ENCODE measurements at places on chromosomes 5 and 9. TPM values are rescaled to one million over a fixed set of nuclear protein-coding genes. Genes with fewer than 3 reads are reported as not detected.

SLC46A2 gene
- total RNA-seq: not detected

ADGRD2 gene
- total RNA-seq: not detected

ANKRD18A gene
- 24.2 TPM for total RNA-seq

DNA sequence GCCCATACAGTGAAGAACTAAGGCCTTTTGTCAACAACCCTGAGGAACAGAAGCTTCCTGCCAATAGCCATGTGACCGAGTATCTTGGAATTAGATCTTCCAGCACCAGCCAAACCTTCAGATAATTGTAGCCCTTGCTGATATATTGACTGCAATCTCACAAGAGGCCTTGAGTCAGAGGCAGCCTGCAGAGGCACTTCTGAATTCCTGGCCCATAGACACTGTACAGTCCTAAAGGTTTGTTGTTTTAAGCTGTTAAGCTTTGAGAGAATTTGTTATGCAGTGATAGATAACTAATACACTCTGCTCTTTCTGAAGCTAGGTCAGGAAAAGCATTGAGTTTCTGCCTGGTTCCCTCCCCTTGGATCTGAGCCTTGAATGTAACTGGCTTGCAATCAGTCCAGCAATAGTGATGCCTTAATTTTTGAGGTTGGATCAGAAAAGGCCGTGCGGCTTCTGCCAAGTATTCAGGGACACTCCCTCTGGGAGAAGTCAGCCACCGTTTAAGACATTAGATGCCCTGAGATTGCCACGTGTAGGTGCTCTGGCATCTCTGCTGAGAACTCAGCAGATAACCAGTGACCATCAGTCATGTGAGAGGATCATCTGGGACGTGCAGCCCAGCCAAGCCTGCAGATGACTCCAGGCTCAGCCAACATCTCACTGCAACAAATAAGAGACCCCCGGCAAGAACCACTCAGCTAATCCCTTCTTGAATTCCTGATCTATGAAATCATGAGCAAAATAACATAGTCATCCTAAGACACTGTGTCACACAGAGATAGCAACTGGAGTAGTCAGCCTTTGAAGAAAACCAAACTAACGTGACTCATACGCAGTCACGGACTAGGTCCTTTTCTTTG lies 126.8 kb upstream of the STC2 start:
- peak; percentile 95 for DNase-seq

GRCh38 chr9:30504502-30504905 lies 1879.9 kb upstream of the ACO1 start:
- DNase-seq: no peak

DNA sequence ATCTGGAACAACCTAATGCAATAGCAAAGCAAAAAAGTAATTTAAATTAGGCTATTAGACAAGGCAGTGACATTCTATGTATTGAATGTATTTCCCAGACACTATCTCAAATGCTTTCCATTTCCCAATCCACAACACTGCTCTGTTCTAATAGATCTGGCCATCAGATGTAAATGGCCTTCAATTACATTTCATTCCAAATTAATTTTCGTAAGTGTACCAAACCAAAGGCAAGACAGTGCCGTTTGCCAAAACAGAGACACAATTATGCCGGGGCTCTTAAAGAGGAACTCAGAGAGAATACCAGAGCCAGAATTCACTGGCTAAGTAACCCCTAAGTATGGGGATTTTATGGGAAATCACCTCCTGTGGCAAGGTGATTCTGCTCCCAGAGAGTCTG lies 63.1 kb downstream of the GNAQ start:
- no peak for DNase-seq

- no peak for DNase-seq
Measured at GRCh38 chr5:101783241-101784013, 512.7 kb downstream of the SLCO4C1 start.

DNA sequence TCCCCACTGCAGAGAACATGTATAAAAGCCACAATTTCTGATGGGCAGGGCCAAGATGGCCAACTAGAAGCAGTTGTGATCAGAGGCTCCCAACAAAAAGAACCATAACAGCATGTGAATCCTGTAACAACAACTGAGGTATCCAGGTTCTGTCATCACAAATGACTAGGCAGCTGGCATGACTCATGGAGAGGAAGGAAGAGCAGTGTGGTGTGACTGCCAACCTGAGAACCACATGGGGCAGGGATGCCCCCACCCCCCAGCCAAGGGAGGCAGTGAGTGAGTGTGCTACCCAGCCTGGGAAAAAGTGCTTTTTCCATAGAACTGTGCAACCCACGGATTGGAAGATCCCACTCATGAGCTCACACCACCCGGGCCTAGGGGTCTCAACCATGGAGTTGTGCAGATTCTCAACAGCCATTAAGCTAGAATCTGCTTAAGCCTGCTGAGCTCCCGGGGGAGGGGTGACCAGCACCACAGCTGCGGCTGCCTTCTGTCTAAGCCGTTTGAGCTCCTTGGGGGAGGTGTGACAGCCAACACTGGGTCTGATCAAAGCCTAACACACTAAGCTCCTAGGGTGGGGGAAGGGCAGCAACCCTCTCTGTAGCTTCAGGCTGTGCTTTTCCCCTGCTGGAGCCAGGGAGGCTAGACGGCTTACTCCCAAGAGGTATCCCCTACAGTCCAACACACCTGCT lies 80.1 kb upstream of the DMAC1 start:
- DNase-seq: no peak
